ENCODE measurements at places on chromosomes 6 and 20.

GRCh38 chr6:129494586-129494985 lies 215.4 kb downstream of the ARHGAP18 start:
- no peak for DNase-seq

- DNase-seq, result no peak
Measured at GRCh38 chr6:69888482-69889233, 22.3 kb downstream of the COL19A1 start.

- peak; percentile 35 for DNase-seq
Measured at GRCh38 chr20:46512943-46513844, at the start of gene ZNF334. Gene ZNF334 (minus strand): TSS chr20:46513559. CDS start chr20:46512102, 1,457 bp downstream.

DNA sequence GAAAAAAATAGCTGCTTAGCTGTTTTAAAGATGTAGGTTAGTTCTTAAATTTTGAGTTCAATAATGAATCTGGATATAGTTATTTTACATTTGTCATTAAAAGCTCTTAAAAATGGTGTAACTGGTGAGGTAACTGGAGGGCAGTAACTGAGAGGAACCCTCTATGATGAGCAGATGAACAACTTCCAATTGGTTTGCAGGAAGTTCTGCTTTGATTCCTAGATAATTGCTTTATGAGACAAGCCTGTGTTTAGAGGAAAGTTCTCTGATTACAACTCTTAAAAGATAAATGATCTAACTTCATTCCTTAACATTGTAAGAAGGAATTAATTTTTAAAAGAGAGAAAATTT lies 8.5 kb downstream of the MYLIP start:
- no peak for DNase-seq

GRCh38 chr20:6430381-6430780 lies 307.6 kb upstream of the FERMT1 start:
- no peak for DNase-seq

GRCh38 chr20:6665161-6665560 lies 102.3 kb upstream of the BMP2 start:
- no peak for DNase-seq

- no peak for DNase-seq
Measured at GRCh38 chr20:59835057-59835447, 98.4 kb downstream of the SYCP2 start.

GRCh38 chr20:37980876-37981275 lies 52.4 kb downstream of the TTI1 start:
- no peak for DNase-seq

DNA sequence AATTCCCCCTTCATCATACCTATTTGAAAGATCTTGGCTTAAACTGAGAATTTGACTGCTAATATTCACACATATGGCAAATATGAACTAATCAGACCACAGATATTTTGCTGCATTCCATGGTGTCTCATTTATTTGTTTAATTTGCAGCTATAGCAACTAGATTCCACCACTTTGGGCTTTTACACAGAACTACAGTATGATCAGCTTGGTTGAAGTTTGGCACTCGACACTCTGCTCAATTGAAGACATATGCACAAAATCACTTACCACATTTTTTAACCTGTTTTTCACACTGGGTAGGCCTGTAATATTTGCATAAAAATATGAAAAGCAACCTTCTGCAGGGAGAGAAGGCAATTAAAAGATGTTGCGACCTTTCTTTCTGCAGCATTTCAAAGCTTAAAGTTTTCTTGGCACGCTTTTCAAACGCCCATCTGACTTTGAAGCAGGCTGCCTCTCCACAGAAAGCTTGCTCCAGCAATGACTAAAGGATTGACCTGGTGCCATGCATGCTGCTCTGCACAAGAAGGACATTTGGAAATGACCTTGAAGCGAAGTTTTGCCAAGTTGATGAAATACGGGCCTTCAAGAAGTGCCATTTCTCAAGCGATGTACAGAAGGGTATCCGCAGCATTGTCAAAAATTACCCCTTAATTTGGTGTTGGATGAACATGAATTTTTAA lies 126.7 kb downstream of the AIG1 start:
- DNase-seq, result no peak

- DNase-seq, result no peak
Measured at GRCh38 chr6:37242429-37243052, 15.0 kb upstream of the TBC1D22B start.

DNA sequence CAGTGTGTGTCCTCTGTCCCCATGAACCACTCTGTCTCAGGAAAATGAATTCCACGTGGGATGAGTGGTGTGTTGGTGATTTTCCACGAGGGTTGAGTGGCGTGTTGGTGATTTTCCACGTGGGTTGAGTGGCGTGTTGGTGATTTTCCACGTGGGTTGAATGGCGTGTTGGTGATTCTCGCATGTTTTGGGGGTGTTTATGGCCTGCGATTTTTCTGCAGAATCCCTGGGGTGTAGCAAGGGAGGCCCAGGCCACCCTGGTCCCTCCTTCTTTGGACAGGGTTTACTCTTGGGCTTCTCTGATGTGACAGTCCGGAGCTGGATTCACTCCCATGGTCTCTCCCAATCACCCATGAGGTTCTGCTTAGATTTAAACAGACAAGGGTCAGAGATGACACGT lies 90.6 kb upstream of the FRMD1 start:
- no peak for DNase-seq

DNA sequence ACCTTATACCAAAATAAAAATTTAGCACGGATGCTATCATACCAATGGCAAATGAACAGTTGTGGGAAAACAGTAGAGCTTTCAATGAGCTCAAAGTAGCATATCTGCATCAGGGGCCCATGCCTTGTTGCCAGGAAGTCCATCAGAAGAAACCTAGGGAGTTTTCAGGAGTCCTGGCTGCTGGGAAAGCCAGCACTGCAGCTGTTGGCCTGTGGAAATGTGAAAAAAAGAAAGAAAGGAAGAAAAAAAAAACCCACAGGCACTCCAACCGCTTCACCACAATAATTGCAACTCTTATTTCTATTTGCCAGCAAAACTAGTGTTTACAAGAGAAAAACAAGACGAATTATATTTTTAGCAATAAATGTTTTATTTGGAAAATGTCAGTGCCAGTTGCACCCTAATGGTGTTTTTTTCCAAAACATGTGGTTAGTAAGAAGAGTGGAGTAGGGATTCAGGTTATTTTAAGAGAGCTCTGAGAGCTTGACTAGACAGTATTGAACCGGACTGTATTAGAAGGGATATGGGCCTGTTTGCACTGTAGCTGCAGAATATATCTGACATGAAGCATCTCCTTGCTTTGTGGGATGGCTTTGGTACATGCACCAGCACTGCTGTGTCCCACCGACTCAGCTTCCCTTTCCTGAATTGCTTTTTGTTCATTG lies 137.3 kb downstream of the CCDC170 start:
- no peak for DNase-seq

DNA sequence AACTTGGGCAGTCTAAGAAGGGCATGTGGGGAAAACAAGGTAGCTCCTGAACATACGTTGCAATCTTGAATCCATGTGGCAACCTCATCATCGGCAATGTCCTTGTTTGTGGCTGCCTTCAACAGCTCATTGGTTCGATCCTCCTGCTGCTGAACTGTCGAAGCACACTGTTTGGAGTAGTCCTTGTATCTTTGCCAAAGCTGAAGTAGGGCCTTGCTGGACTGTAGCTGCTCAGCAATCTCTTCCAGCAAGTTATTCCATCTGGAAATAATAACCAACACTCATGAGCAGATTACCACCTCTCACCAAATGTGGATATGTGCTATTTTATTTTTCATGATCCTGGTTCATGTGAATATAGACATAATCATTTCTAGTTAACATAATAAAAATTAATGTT lies 413.3 kb downstream of the ESR1 start:
- DNase-seq, result no peak

DNA sequence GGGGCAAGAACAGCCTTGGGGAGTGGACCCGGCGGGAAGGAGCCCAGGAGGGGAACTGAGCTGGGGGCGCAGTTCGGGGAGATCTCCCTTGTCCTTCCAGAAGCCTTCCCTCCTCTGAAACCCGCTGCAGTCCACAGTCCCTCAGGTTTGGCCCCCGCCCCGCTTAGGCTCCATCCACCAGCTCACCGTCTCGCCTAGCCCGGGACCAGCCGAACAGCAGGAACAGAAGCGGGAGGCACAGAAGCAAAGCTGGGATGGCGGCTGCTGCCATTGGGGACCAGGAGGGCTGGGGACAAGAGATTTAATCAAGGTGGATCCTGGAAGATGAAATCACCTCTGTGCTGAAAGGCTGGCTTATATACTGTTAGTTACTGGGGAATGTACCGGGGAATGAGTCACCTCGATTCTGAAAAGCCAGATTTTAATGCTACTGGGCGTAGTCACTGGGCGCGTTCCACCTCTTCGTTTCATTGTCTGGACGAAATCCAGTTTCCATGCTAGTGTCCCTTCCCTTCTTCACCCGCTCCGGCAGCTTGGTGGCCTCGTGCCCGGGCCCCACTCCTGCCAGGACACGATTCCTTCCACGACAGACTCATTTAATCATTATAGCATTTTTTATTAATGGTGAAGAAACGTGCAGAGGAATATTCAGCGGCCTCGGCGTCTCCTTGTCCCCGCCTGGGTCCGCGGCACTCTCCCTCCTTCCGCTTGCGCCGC lies at the start of gene RAET1L:
TSS of gene RAET1L (minus strand) at position 332 of the 717 bp plus-strand sequence. CDS start at position 271, 61 bp downstream.
- DNase-seq, result no peak

- DNase-seq, result no peak
Measured at GRCh38 chr6:153086225-153086990, 44.7 kb downstream of the RGS17 start.

- DNase-seq, result no peak
Measured at GRCh38 chr6:63644668-63645326, 9.2 kb downstream of the PHF3 start.

GRCh38 chr6:3754776-3755175 lies 3.3 kb upstream of the PXDC1 start:
- DNase-seq, result no peak

- DNase-seq, result no peak
Measured at GRCh38 chr6:31592396-31592771, 422 bp downstream of the NCR3 start.

DNA sequence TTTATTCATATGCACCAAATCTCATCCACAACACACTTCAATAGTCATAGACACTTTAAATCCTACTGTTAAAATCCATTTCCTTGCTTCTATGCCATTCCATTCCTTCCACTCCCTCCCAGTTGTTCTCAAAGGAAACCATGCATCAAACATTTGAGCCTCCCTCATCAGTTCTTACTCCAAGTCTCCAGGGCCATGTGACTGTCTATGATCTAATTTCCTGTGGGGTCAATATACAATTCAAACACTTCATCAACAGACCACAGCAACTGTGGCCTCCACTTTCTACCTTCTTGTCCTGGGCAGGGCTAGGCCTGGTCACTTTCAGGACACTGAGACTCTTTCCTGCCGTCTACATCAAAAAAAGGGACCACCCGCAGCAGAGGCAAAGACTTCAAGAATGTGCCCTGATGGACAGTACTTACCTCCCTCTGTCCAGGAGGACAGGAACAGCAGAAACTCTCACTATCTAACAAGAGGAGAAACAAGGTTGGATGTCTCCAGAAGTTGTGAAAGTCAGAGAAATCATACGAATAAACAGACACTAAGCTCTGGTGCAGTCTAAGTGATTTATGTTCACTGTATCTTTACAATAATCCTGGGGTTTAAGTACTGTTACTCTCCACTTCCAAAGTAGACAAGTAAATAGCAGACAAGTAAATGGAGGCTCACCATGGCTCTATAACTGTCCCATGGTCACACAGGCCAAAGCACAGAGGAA lies 160.2 kb downstream of the QRSL1 start:
- DNase-seq, result no peak

GRCh38 chr6:154219250-154219649 lies 137.4 kb downstream of the IPCEF1 start:
- DNase-seq, result no peak

DNA sequence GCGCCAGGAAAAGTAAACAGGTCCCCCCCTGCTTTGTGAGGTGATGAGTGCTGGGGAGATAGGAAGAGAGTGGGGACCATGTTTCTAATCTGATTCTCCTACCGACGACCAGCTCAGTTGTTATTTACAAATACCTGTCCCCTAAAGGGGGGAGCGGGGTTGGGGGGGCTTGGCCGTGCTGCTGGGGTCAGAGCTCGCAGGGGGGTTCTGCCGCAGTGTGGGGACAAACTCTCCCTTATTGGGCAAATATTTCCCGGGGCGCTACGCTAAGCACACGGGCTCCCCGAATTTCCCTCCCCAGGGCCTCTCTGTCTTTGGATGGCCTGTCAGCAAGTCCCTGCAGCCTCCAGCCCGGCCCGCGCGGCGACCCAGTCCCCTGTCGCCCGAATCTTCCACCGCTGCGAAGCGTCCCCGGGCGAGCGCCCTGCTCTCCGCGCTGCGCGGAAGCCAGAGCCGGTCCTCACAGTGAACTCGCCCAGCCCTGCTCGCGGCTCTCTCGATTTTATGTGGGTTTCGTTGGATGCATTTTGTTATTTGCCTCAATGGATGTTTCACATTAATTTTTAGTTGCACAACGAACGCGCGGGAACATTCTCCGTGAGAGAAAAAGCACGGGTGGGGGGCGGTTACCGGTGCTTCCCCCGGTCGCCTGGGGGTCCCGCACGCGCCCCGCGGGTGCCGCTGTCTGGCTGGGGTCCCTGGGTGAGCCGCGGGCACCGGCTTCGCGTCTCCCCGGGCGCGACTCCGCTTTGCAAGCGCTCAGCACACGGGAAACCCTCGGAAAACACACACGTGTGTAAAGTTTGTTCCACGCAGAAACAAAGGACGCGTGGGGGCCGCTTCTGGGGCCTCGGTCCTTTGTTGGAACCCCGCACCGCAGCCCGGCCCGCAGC lies 1.5 kb upstream of the STX16 start:
- no peak for DNase-seq

DNA sequence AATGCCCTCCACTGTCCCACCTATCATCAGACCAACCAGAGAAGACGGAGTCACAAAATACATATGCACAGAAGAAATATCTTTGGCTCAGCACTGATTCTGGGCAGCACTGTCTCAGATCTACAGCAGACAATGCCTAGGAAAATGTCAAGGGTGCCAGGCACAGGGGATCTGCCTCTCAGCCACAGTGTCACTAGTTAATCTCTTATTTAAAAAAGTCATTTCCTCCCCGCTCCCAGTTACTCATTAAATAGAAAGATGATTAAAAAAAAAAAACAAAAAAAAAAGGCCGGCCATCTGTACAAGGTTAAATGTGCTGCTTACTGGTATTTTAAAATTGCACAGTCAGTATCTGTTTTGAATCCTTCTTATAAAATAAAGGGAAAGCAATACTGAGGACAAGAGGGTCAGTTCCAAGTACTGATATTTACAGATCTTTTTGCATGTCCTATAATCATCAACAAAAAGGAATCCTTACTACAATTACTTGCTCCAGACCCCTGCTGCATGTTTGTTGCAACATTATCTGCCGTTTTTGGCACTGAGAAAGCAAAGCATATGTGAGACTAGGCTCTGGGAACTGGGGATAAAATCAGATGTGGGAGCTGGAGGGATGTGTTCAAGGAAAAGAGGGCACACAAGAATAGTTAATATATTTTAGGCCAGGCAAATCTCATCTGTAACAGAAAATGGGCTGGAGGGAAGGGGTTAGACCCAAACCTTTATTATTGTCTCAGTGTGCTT lies 299.3 kb downstream of the KIF16B start:
- no peak for DNase-seq

DNA sequence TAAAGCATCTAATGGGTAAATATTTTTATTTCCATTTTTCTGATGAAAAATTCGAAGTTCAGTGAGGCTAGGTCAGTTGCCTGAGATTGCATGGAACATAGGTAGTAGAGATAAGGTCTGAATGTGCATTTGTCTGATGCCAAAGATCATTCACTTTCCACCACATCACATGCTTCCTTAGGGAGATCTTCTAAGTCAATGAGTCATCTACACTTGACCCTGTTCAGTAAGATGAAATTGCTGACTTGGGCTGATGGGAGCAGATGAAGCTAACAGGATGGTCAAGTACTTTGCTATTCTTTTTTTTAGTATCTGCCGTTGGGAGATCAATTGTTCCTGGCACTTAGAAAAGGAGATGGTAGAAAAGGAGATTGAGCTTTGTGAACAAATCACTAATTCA lies 511.3 kb downstream of the PHF3 start:
- DNase-seq, result no peak

- no peak for DNase-seq
Measured at GRCh38 chr20:32585011-32585585, at the start of gene NOL4L. Gene NOL4L (minus strand): TSS chr20:32585333. CDS start chr20:32584890, 443 bp downstream.

All from stimulated activated CD8-positive, alpha-beta memory T cell treated with anti-CD3 and anti-CD28 coated beads, Interleukin-7, amount 100 ng/mL, for 48 hours (primary cell).